PC-9 (cell line): ENCODE measurements at places on chromosomes 6 and 20. TPM values are rescaled to one million over a fixed set of nuclear protein-coding genes. Genes with fewer than 3 reads are reported as not detected.

- H3K27ac ChIP-seq: no peak overlapping the region
- no peak for DNase-seq
Measured at GRCh38 chr6:139490482-139490881, 116.0 kb upstream of the CITED2 start.

GRCh38 chr6:140271759-140272377 lies 897.4 kb upstream of the CITED2 start:
- H3K4me1 ChIP-seq: no peaks in the 10 kb centered on the region
- H3K27me3 ChIP-seq: no peaks in the 10 kb centered on the region
- no peaks in the 10 kb centered on the region for H3K36me3 ChIP-seq
- H3K4me3 ChIP-seq: no peak overlapping the region

Gene ZNF165
- 10.5 and 12.6 TPM in 2 replicates for total RNA-seq

DNA sequence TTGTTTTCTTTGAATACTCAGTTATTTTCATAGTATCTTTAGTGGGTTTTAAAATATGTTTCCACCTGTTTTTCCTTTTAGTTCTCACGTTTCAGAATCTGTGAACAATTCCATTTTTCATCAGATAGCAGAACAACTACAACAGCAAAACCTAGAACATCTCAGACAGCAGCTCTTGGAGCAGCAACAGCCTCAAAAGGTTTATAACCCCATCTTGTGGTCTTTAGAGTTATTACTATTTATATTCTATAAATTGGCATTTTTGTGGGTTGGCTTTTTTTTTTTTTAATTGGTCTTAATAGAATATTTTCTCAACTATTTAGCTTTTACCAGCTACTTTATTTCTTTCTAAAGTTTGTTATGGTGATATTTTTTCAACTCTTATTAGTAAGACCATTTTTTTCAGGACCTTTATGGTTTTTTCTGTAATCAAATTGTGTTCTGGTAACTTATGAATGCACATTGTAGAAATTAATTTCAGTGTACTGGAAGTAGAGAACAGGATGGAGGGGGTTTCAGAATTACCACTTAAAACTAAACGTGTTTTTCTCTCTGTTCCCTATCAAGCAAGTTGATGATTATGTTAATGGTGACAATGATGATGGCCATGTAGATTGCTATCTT lies 72.2 kb downstream of the SCAF8 start:
- peaks cover 37% of the 10 kb centered on the region for H3K36me3 ChIP-seq
- no peaks in the 10 kb centered on the region for H3K4me1 ChIP-seq
- no peak overlapping the region for H3K4me3 ChIP-seq
- no peaks in the 10 kb centered on the region for H3K27me3 ChIP-seq

Gene ANKRD6
- 1.8 and 2.7 TPM in 2 replicates for total RNA-seq

Gene SLC25A27
- total RNA-seq: 25.0 and 27.1 TPM in 2 replicates

GRCh38 chr6:10412461-10413261 lies 2.2 kb downstream of the TFAP2A start:
- H3K4me1 ChIP-seq: peaks cover 25% of the 10 kb centered on the region
- H3K4me3 ChIP-seq: peak overlapping the region; percentile 88
- no peaks in the 10 kb centered on the region for H3K27me3 ChIP-seq
- peak overlapping the region; percentile 89 for H3K27ac ChIP-seq
- DNase-seq: peak; percentile 90
- H3K36me3 ChIP-seq: peaks cover 8% of the 10 kb centered on the region; the same call in 1 of the 2 replicates

- H3K36me3 ChIP-seq: no peaks in the 10 kb centered on the region
- no peaks in the 10 kb centered on the region for H3K4me1 ChIP-seq
- no peaks in the 10 kb centered on the region for H3K27me3 ChIP-seq
- H3K27ac ChIP-seq: no peak overlapping the region
- H3K4me3 ChIP-seq: no peak overlapping the region
Measured at GRCh38 chr6:46598215-46598614, 54.4 kb downstream of the CYP39A1 start.

GRCh38 chr6:137494281-137494987 lies at the start of gene OLIG3:
Gene OLIG3, minus strand, starts transcription at chr6:137494394. Its CDS starts 224 bp downstream, at chr6:137494170.
- H3K27ac ChIP-seq: no peak within 1 kb of the TSS
- no peaks in the 10 kb centered on the region for H3K27me3 ChIP-seq
- no peaks in the 10 kb centered on the region for H3K4me1 ChIP-seq

DNA sequence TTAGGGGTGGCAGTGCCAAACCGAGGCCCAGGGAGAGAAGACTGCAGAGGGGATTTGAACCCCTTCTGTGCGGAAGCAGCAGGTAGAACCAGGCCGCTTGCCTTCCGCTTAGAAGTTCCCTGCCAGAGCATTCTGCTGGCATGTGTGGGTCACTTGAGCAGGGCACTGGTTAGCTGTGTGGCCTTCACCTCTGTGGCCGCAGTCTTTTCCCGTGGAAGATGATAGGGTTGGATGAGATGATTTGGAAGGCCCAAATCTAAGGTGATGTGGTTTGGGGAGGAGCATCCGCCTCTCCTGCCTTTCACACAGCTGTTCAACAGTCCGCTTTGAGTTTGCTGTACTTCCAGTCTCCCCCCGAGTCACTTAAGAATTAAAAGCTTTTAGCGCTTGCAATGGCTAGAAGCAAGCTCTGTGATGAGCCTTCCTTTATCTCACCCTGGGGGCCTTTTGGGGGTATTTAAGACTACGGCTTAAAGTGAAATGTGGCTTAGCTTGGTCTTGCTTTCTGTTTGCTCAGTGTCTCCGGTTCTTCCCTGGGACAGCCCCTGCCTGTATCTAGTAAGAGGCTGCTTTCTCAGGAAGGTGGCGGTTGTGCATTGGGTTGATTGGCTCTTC lies 743 bp downstream of the CMTR1 start:
- H3K36me3 ChIP-seq: peaks cover 12% of the 10 kb centered on the region; the same call in 1 of the 2 replicates
- H3K27me3 ChIP-seq: no peaks in the 10 kb centered on the region
- H3K4me3 ChIP-seq: peak overlapping the region; percentile 87
- H3K4me1 ChIP-seq: peaks cover 14% of the 10 kb centered on the region
- 0 out of 2 replicates have a peak overlapping the region, but pooled peaks have one; percentile 13 for H3K27ac ChIP-seq

- no peaks in the 10 kb centered on the region for H3K36me3 ChIP-seq
- no peak overlapping the region for H3K27ac ChIP-seq
- no peak overlapping the region for H3K4me3 ChIP-seq
- no peak for DNase-seq
- H3K4me1 ChIP-seq: peaks cover 1% of the 10 kb centered on the region; the same call in 1 of the 2 replicates
Measured at GRCh38 chr20:2914160-2914559, 40.9 kb downstream of the PTPRA start.

Gene BEND6
- total RNA-seq: 4.1 and 5.7 TPM in 2 replicates

DNA sequence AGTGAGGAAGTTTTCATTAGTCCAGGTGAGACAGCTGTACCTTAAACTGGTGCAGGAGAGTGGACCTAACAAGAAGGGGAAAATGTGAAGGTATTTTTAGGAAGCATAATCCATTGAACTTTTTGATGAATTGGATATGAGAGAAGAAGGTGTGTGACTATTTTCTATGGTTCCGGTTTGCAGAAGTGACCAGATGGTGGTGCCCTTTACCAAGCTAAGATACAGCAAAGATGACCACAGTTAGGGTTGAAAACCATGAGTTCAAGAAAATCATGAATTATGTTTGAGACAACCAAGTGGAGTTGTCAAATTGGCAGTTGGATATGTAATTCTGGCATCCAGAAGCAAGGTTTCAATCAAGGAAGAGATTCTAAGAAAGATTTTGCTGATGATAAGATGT lies 61.9 kb upstream of the NRSN1 start:
- H3K27ac ChIP-seq: no peak overlapping the region
- no peaks in the 10 kb centered on the region for H3K27me3 ChIP-seq
- H3K4me3 ChIP-seq: no peak overlapping the region
- no peaks in the 10 kb centered on the region for H3K4me1 ChIP-seq
- no peaks in the 10 kb centered on the region for H3K36me3 ChIP-seq
- DNase-seq: no peak

DNA sequence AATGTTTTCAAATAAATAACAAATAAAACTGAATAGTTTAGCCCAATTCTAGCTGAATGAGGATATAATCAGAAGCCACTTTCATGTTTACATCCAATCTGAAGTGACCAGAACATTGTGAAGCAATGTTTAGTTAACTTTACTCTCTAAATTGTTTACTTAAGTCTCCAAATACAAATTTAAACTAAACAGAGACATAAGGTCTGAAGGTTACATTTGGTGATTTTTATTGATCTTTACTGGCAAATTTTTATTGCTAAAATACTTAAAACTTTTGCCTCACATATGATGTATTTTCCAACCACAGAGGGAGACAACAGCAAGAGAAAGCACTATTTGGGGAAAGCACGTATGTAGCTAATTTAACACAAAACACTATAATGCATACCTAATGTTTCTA lies 106.8 kb upstream of the THEMIS start:
- H3K4me1 ChIP-seq: no peaks in the 10 kb centered on the region
- no peak for DNase-seq
- H3K27me3 ChIP-seq: no peaks in the 10 kb centered on the region
- no peak overlapping the region for H3K27ac ChIP-seq
- H3K36me3 ChIP-seq: no peaks in the 10 kb centered on the region

Gene ZNF341
- 5.2 and 5.6 TPM in 2 replicates for total RNA-seq

DNA sequence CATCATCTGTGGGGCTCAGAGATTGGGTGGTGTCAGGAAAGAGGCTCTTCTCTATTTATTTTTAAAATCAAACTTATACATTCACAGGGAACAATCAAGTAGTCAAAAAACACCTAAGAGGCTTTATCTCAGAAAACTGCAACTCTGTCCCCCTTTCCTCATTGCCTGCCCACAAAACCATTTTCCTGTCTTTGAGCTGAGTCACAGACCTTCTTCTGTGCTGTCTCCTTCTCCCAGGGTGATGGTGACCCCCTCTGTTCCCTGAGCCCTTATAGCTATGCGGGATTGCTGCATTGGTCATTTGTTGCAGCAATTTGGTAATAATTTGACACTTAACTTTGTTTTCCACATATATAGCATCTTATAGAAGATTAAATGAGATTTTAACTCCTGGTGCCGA lies 195.2 kb upstream of the PROKR2 start:
- H3K4me3 ChIP-seq: no peak overlapping the region
- H3K36me3 ChIP-seq: no peaks in the 10 kb centered on the region
- peaks cover 48% of the 10 kb centered on the region for H3K27me3 ChIP-seq
- DNase-seq: no peak
- peaks cover 5% of the 10 kb centered on the region; the same call in 1 of the 2 replicates for H3K4me1 ChIP-seq

- no peaks in the 10 kb centered on the region for H3K36me3 ChIP-seq
- no peak overlapping the region for H3K4me3 ChIP-seq
- H3K4me1 ChIP-seq: no peaks in the 10 kb centered on the region
- H3K27me3 ChIP-seq: no peaks in the 10 kb centered on the region
- DNase-seq: no peak
Measured at GRCh38 chr20:11329271-11329670, 588.4 kb upstream of the BTBD3 start.

Gene RRAGD
- 0.18 TPM in 1 of 2 replicates, not detected in the other for total RNA-seq

- no peak overlapping the region for H3K4me3 ChIP-seq
- H3K4me1 ChIP-seq: no peaks in the 10 kb centered on the region
- H3K27me3 ChIP-seq: no peaks in the 10 kb centered on the region
- no peak overlapping the region for H3K27ac ChIP-seq
Measured at GRCh38 chr20:14553774-14554534, 216.5 kb upstream of the FLRT3 start.

Gene ESR1
- total RNA-seq: 1.5 TPM in 2 replicates

DNA sequence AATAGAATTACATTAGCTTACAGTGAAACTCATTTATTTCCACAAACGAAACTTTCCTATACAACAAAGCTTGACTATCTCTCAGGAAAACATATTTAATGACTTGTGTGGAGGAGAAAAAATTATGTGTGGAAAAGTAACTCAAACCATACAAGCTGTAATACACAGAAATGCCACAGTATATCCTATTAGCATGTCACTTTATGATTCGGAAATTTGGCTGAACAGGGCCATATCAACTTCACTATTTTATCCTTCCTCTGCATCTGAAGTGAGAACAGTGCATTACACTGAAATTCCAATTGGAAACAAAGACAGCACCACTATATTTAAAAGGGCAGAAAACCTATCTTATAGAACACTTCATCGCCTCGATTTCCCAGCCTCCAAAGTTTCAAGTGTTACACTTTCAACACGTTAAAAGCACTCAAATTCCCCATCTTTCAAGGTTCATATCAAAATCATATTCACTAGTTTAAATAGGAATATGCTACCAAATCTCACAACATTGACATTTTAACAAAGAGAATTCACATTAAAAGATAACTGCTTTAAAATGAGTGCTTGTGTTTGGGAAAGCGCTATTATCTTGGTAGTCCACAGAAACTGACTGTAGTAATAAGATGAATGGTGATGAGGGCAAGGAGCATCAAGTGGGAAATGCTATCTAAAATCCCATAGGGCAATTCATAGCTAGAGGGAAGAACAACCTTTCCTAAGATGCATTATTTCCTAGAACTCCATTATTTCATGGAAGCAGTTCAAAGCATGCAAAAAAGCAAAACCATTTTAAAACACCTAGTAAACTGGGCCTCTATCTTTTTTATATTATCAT lies 1.8 kb downstream of the REV3L start:
- H3K27ac ChIP-seq: peak overlapping the region; percentile 90
- H3K27me3 ChIP-seq: no peaks in the 10 kb centered on the region
- no peak for DNase-seq
- H3K4me3 ChIP-seq: peak overlapping the region; percentile 66
- no peaks in the 10 kb centered on the region for H3K36me3 ChIP-seq
- peaks cover 63% of the 10 kb centered on the region for H3K4me1 ChIP-seq

- no peak overlapping the region for H3K27ac ChIP-seq
- H3K36me3 ChIP-seq: no peaks in the 10 kb centered on the region
- no peaks in the 10 kb centered on the region for H3K27me3 ChIP-seq
- DNase-seq: peak; percentile 47
Measured at GRCh38 chr6:52663120-52663935, 7.6 kb upstream of the TMEM14A start.

DNA sequence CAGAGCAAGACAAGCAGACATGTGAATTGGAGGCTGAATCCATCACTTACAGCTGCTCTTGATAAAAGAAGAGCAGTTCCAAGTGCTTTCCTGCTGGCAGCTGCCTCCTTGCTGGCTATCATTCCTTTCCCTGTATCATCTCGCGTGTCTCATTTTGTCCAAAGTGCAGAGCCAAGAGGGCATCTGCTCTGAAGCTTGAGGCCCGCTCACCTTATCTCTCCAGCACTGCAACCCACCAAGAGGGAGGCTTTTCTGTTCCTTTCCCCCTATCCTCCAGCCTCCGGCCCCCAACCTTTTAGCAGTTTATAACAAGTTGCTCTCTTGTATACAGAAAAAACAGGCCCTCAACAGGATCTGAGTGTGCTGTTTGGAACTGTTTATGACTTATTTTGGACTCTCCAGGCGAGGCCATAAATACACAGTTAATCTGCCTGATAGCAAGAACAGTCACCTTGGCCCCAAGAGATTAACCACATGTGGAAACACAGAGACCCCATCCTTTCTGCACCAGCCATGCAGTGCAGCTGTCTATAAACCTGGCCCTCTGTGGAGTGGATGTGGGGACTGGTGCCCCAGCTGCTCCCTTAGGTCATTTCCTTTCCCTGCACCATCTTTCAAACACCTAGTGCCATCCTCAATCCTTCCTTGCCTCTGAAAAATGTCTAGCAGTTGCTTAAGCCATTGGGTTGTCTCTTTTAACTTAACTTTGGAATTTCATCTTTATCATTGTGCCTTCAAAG lies 172.5 kb upstream of the FERMT1 start:
- H3K4me1 ChIP-seq: no peaks in the 10 kb centered on the region
- H3K27ac ChIP-seq: no peak overlapping the region
- 0 out of 2 replicates have a peak, but pooled peaks cover 2% of the 10 kb centered on the region for H3K27me3 ChIP-seq
- no peaks in the 10 kb centered on the region for H3K36me3 ChIP-seq

- H3K27me3 ChIP-seq: no peaks in the 10 kb centered on the region
- no peak overlapping the region for H3K27ac ChIP-seq
- H3K4me3 ChIP-seq: no peak overlapping the region
- H3K4me1 ChIP-seq: no peaks in the 10 kb centered on the region
- no peak for DNase-seq
Measured at GRCh38 chr6:5511954-5512353, 250.6 kb downstream of the FARS2 start.
